Regular cardiac myocyte (primary cell): ENCODE measurements at places on chromosomes 12 and 14. TPM values are rescaled to one million over a fixed set of nuclear protein-coding genes. Genes with fewer than 3 reads are reported as not detected.

MFAP5 gene
- 124 and 311 TPM in 2 replicates for total RNA-seq

RALGAPA1 gene
- 21.7 and 35.0 TPM in 2 replicates for total RNA-seq

GPATCH2L gene
- 56.0 and 62.0 TPM in 2 replicates for total RNA-seq

ZNF664 gene
- 28.6 and 36.4 TPM in 2 replicates for total RNA-seq

MSI1 gene
- total RNA-seq: not detected in 2 replicates

TAS2R50 gene
- total RNA-seq: 1.5 and 3.1 TPM in 2 replicates

RASAL1 gene
- total RNA-seq: not detected in 2 replicates

RHNO1 gene
- 15.8 and 21.9 TPM in 2 replicates for total RNA-seq

HOXC9 gene
- total RNA-seq: under 0.01 TPM in 1 of 2 replicates, not detected in the other

SPIC gene
- not detected in 2 replicates for total RNA-seq

PRICKLE1 gene
- 3.1 and 4.6 TPM in 2 replicates for total RNA-seq

FAIM2 gene
- 0.77 and 1.7 TPM in 2 replicates for total RNA-seq

EPS8 gene
- 150 and 165 TPM in 2 replicates for total RNA-seq

NR2C1 gene
- total RNA-seq: 11.9 and 23.4 TPM in 2 replicates

PTHLH gene
- total RNA-seq: 4.2 and 10.2 TPM in 2 replicates

SYCP3 gene
- under 0.01 and 0.85 TPM in 2 replicates for total RNA-seq

RABGGTA gene
- 24.0 and 28.0 TPM in 2 replicates for total RNA-seq

E2F7 gene
- total RNA-seq: 18.6 and 28.6 TPM in 2 replicates

A2ML1 gene
- total RNA-seq: under 0.01 TPM in 1 of 2 replicates, not detected in the other

DNAI7 gene
- under 0.01 and 0.28 TPM in 2 replicates for total RNA-seq

RD3L gene
- not detected in 2 replicates for total RNA-seq

ASCL1 gene
- total RNA-seq: not detected in 2 replicates

FAM181A gene
- not detected in 2 replicates for total RNA-seq

MNAT1 gene
- total RNA-seq: 65.7 and 68.6 TPM in 2 replicates

GPHN gene
- total RNA-seq: 4.2 and 9.4 TPM in 2 replicates

DAAM1 gene
- 27.0 and 27.6 TPM in 2 replicates for total RNA-seq

PLCZ1 gene
- total RNA-seq: not detected in 2 replicates
